ENCODE measurements at places on chromosomes 4 and X.

GRCh38 chr4:111453216-111453615 lies 692.0 kb upstream of the FAM241A start:
- H3K4me1 ChIP-seq = no peaks in the 10 kb centered on the region
- no peak for DNase-seq
- no peak overlapping the region for H3K27ac ChIP-seq
- no peaks in the 10 kb centered on the region for H3K36me3 ChIP-seq
- H3K27me3 ChIP-seq = no peaks in the 10 kb centered on the region

GRCh38 chr4:87209696-87210095 lies 10.7 kb downstream of the KLHL8 start:
- peak overlapping the region; percentile 42 for H3K4me3 ChIP-seq
- peaks cover 23% of the 10 kb centered on the region for H3K4me1 ChIP-seq
- peak; percentile 63 for DNase-seq
- no peak overlapping the region for H3K27ac ChIP-seq

- no peaks in the 10 kb centered on the region for H3K4me1 ChIP-seq
- H3K4me3 ChIP-seq = no peak overlapping the region
- H3K27ac ChIP-seq = no peak overlapping the region
These were observed 17.5 kb upstream of the UGDH start for GRCh38 chr4:39544580-39545315.

DNA sequence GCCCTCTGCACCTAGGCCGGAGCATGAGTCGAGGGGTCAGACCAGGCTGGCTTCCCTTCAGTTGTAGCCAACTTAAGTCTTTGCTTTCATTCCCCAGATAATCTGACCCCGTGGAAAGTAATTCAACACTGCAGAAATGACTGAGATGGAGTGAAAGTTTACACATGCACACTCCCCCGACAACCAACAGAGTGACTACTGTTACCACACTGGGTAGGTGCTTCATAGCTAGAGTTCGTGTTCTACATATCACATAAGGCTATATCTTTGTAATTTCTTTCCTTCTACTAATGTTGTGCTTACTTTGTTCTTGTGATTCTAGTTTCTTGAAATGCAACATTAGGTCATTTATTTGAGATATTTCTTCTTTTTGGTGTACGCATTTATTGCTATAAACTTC lies 7.2 kb upstream of the CTAG2 start:
- no peaks in the 10 kb centered on the region for H3K27me3 ChIP-seq
- H3K4me3 ChIP-seq = no peak overlapping the region
- H3K27ac ChIP-seq = no peak overlapping the region
- DNase-seq = no peak
- H3K36me3 ChIP-seq = no peaks in the 10 kb centered on the region

GRCh38 chrX:155682834-155683233 lies 70.1 kb upstream of the TMLHE start:
- no peak overlapping the region for H3K27ac ChIP-seq
- no peak overlapping the region for H3K4me3 ChIP-seq
- DNase-seq = no peak
- no peaks in the 10 kb centered on the region for H3K27me3 ChIP-seq

- H3K27me3 ChIP-seq = no peaks in the 10 kb centered on the region
- DNase-seq = no peak
- no peak overlapping the region for H3K27ac ChIP-seq
These were observed 33.5 kb downstream of the NAT8L start for GRCh38 chr4:2092669-2093053.

GRCh38 chr4:19455196-19455595 lies 796.5 kb upstream of the SLIT2 start:
- H3K36me3 ChIP-seq = no peaks in the 10 kb centered on the region
- H3K4me3 ChIP-seq = no peak overlapping the region
- H3K27me3 ChIP-seq = no peaks in the 10 kb centered on the region
- no peaks in the 10 kb centered on the region for H3K4me1 ChIP-seq
- H3K27ac ChIP-seq = no peak overlapping the region

DNA sequence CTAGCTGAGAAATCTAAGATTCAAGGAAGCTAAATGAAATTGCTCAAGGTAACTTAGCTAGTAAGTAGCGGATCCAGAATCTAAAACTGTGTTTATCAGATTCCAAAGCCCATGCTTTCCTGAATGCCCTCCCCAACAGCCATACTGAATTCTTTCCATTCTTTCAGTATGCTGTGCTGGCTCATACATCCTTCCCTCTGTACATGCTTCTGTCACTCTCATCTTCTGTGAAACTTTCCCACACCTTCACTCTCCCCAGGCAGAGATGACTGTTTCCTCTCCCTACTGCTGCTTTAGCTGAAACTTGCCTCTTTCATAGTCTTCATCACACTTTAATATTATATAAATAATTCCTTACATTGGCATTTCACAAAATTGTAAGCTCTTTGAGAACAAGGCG lies 39.3 kb upstream of the SMARCAD1 start:
- no peaks in the 10 kb centered on the region for H3K36me3 ChIP-seq
- H3K4me3 ChIP-seq = no peak overlapping the region
- no peaks in the 10 kb centered on the region for H3K4me1 ChIP-seq
- H3K27me3 ChIP-seq = peaks cover 5% of the 10 kb centered on the region
- no peak overlapping the region for H3K27ac ChIP-seq

DNA sequence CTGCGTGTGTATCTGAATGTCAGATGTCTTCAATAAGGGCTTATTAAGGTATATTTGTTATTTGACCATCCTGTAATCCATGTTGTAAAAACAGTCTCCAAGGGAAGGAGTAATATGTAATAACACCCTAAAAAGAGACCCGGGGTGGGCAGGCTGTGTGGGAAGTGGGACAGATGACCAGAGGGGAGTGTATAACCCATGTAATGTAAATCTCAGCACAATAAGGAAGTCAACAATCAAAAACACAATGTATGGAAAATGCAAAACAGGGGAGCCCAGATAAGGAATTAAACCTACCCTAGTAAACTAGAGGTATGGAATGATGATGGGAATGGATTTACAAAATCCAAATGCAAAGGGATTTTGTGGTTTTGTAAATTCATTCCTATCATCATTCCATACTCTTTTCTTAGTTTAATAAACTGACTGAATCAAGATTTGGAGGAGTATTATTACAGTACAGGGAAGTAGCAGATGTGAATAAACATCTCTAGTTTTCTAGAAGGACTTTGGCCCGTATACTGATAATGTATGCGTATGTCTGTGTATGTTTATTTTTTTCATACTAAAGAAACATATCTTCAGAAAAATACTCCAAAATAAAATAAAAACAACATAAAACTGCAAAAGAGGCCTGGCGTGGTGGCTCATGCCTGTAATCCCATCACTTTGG lies 15.7 kb upstream of the ENPEP start:
- H3K4me3 ChIP-seq = no peak overlapping the region
- no peaks in the 10 kb centered on the region for H3K36me3 ChIP-seq
- DNase-seq = no peak
- peaks cover 16% of the 10 kb centered on the region for H3K27me3 ChIP-seq
- no peaks in the 10 kb centered on the region for H3K4me1 ChIP-seq
- no peak overlapping the region for H3K27ac ChIP-seq

DNA sequence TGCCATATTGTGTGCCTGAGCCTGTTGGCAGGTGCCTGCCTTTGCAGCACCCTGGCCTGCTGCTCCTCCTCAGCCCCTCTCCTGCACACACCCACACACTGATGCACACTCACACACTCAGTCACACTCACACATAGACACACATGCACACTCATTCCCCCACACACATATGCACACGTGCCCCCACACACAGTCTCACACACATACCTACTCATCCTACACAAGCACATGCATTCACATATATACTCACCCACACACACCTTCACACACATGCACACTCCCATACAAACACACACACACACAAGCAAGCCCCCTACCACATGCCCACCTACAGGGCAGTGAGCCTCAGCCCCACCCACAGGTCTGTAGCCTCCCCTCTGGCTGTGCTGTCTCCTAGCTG lies 245.0 kb downstream of the EVC2 start:
- no peak overlapping the region for H3K4me3 ChIP-seq
- no peak overlapping the region for H3K27ac ChIP-seq
- no peak for DNase-seq
- no peaks in the 10 kb centered on the region for H3K27me3 ChIP-seq
- no peaks in the 10 kb centered on the region for H3K4me1 ChIP-seq
- H3K36me3 ChIP-seq = no peaks in the 10 kb centered on the region

DNA sequence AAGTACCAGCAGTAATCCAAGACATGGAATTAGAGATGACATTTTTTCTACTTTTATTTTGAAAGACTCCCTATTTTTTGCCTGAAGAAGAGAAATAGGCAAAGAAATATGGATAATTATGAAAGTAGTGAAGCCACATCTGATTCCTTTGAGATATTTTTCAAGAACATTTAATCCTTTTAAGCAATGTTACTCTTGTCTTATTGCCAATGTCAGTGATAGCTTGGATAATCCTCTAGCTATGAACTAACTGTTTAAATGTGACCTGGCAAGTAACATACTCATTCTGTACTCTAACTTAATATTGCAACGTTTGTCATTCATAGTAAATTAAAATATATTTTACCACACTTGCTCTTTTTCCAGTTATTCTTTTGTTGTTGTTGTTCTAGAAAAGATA lies 181.3 kb downstream of the VEGFC start:
- no peaks in the 10 kb centered on the region for H3K36me3 ChIP-seq
- H3K4me1 ChIP-seq = no peaks in the 10 kb centered on the region
- no peak overlapping the region for H3K27ac ChIP-seq
- no peaks in the 10 kb centered on the region for H3K27me3 ChIP-seq
- H3K4me3 ChIP-seq = no peak overlapping the region

DNA sequence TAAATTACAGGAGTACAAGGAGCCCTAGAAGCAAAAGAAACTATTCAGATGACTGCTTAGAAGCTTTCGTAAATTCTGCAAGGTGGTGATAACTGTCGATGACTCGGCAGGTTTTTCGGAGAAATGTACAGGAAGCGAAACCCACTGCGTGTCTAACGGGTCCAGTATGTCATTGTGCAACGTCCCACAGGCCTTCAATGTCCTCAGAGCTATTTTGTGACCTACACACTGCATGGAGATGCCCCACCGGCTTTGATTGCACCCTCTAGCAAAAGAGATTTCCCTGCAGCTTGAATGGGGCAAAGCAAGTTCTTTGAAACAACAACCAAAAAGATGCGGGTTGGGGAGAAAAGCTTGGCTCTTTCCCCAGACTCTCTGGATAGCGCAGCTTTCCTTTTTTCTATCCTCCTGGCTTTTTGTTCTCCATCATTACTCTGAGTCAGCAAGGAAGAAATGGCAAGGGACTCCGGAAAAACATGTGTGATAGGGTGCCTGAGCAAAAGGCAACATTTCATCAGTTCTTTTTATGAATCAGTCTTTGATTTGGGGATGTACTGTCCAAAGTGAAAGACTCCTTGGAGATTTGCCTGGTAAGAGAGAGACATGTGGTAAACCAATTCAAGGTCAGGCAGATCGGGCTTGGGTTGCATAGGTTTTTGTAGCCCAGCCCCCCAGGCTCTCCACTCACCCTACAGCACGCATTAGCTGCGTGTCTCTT lies 112.0 kb upstream of the TBL1X start:
- H3K27ac ChIP-seq = peak overlapping the region; percentile 4
- DNase-seq = peak; percentile 58
- peaks cover 29% of the 10 kb centered on the region for H3K4me1 ChIP-seq
- H3K27me3 ChIP-seq = no peaks in the 10 kb centered on the region

DNA sequence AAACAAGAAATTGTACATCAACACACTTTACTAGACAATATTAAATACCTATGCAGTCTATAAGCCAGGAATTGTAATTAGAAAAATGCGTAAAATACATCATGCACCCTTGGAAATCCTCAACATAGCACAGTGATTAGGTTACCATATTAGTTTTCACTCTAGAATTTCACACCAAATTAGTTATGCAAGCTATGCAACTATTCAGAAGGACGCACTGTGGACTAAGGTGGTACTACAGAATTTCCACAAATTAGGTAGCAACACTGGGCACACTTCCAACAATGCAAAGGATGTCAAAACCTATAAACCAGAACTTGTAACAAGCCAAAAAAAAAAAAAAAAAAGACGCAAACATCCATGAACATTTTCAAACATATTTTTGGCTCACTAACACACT lies 71.1 kb upstream of the ZCCHC13 start:
- no peak overlapping the region for H3K4me3 ChIP-seq
- H3K27ac ChIP-seq = no peak overlapping the region
- peaks cover 1% of the 10 kb centered on the region for H3K36me3 ChIP-seq

DNA sequence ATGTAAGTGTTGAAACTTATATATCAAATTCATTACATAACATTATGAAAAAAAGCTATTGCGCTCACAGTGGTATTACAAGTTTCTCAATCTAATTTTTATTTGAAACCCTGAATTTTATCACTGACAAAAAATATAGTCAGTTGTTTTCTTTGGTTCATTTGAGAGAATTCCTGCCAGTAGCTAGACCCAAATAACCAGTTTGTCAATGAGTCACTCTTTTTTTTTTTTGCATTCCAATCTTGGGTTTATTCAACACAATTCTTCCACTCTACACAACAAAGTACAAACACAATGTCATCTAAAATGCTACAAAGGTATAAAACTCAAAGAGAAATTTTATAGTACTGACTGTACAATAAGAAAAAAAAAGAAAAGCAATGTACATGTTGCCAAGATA lies 13.1 kb downstream of the HPF1 start:
- H3K4me1 ChIP-seq = peaks cover 10% of the 10 kb centered on the region
- DNase-seq = no peak
- H3K27ac ChIP-seq = no peak overlapping the region

GRCh38 chr4:11042760-11043159 lies 358.2 kb upstream of the CLNK start:
- H3K27ac ChIP-seq = no peak overlapping the region
- H3K36me3 ChIP-seq = no peaks in the 10 kb centered on the region
- DNase-seq = no peak
- no peaks in the 10 kb centered on the region for H3K27me3 ChIP-seq
- no peaks in the 10 kb centered on the region for H3K4me1 ChIP-seq

DNA sequence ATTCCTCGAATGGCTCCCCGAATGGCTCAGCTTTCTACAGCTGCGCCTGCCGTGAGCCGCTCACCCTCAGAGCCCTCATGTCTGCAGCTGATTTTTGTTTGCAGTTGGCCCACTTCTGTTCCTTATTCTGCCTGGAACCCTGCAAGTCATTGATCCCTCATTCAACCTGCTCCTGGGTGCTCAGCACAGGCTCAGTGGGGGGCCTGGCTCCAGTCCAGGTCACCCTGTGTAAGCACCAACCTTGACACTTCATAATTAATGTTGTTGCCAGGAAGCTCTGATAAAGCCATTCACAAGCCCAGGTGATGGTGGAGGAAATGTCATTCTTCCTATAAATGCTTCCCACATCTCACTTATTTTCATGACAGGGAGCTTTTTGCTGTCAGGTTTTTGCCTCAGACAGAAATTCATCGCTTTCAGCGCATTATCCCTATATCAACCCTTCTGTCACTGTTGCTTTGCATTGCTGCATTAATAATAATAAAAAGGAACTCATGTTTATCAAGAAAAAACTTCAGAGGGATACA lies 85.7 kb downstream of the F11 start:
- H3K27ac ChIP-seq = no peak overlapping the region
- DNase-seq = no peak
- H3K4me1 ChIP-seq = no peaks in the 10 kb centered on the region
- H3K27me3 ChIP-seq = no peaks in the 10 kb centered on the region
- H3K36me3 ChIP-seq = no peaks in the 10 kb centered on the region

All from activated naive CD4-positive, alpha-beta T cell treated with anti-CD3 and anti-CD28 coated beads for 36 hours (primary cell).